ENCODE measurements at places on chromosomes 5 and 9.

- DNase-seq, result no peak
Measured at GRCh38 chr9:126628969-126629674, 15.4 kb downstream of the LMX1B start.

DNA sequence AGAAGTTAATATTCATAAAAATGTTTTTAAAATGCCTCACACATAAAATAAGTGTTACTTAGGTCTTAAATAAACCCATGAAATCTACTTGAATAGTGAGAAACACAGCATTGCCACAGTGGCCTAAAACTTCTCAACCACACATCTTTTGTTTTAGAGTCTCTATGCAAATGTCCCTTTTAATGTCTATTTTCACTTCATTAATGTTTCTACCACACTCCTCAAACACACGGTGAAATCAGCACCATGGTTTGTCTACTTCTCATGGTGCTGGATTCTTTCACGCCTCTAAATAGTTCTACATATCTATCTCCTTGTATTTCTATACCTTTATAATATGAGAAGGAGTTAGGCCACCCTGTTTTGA is 111.2 kb downstream of the EDIL3 start:
- DNase-seq, result no peak

- peak; percentile 56 for DNase-seq
Measured at GRCh38 chr5:159883522-159883950, 32.7 kb upstream of the ADRA1B start.

DNA sequence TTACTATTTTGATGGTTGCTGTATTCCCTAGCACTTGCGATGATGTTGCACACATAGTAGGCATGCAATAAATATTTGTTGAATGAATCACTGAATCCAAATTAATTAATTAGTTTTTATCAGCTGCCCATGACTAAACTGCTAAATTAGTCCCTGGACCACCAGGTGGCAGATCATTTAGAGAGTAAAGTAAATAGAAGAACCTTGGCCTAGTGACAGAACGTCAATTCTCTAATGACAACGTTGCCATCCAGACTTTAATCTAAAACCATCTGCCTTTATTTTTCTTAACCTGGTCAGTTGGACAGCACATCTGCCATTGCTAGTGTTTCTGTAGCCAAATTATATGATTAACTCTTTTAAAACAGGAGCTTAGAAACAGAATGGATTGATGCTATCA is 457.5 kb downstream of the KIF4B start:
- DNase-seq, result no peak

DNA sequence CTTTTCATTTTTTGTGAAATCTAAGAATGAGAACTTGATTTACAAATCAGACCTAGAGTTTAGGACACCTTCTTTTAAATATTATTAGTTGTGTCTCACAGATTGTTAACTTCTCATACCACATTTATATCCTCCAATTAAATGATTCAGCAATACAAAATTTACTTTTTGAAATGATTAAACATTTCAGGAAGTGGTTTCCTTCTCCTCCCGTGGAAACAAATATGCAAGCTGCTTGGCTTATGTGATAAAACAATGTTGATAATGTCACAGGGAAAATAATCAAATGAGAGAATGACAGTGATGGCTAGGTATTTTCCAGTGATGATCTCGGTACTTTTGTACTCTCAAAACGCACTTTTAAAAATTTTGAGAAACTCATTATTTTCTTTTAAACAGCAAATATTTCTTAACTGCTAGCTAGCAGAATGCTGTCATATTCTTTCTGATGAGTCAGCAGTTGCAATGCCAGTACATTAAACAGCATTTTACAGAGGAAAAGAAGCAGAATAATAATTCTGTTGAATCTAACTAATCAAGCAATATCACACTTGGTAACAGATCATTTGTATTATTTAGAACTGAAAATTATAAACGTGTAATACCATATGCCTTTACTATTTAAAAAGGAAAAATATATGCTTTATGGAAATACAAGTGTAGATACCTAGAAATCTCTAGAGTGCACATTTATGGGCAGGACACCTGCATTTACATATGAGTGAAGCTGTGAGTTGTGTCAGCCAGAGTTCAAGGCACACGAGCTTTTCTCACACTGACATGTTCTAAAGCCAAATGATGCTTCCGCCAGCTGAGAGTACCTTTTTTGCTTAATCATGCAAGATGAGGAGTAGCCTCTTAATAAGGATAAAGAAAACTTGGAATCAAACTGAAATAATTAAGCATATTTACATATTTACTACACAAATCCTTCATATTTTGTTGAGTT is 53.6 kb upstream of the CDH18 start:
- no peak for DNase-seq

DNA sequence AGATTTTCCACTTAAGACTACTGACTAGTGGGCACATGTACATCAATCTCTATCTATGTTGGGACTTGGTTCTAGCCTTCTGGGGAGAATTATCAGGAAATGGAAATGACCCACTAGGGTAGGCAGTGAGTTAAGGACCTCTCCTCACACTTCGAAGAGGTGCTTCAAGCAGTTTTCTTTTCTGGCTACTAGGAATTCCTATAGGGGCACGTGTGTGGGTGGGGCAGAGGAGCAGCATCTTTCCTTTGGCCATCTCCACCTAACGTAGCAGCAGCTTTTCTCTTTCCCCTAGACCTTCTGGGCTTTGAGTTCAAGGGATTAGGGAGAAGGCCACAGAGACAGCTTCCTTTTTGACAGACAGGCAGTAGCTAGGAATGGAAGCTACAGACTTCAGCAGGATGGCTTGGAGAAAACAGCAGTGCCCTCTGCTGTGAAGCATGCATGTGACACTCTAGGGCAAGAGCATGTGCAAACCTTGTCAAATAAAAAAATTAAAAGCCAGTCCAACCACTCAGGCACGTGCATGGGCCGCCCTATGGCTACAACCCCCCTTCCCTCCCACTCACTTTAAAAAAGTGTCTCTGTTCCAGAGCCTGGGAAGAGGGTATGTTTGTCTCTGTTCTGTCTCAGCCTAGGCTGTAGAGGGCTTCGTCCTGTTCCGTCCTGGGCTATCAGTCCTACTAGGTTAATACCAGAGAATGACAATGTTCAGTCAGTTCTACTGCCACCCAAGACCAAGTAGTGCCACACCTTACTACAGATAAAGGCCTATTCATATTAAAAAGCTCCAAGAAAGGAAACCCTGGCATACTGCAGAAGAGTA is 8.7 kb upstream of the GFRA3 start:
- peak; percentile 58 for DNase-seq

- DNase-seq, result no peak
Measured at GRCh38 chr5:33129309-33129708, 311.5 kb upstream of the TARS1 start.

GRCh38 chr5:143402553-143403333 is 743 bp downstream of the NR3C1 start:
- DNase-seq, result peak; percentile 56

GRCh38 chr5:160169326-160169725 is 50.1 kb upstream of the PWWP2A start:
- peak; percentile 91 for DNase-seq

DNA sequence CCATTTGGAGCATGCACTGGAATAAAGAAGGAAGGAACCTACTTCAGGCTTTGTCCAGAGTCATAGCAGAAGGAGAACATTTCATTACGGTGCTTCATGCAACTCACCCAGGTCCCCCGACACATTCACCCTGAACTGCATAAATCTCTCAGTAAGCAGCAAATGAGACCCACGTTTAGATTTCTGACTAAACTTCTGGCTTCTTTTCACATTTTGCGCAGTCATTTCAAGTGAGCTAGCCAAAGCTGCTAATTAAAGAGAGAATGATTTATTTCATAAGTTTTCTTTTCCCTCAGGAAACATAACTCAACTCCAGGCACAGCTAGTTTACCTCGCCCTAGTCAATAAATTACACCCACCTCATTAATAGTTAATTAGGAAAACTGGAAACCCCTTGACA is 88.6 kb upstream of the GAS1 start:
- DNase-seq, result no peak

- DNase-seq, result peak; percentile 65
Measured at GRCh38 chr5:136814619-136815378, 449.5 kb upstream of the TRPC7 start.

- no peak for DNase-seq
Measured at GRCh38 chr5:82952326-82952725, 124.9 kb downstream of the TMEM167A start.

DNA sequence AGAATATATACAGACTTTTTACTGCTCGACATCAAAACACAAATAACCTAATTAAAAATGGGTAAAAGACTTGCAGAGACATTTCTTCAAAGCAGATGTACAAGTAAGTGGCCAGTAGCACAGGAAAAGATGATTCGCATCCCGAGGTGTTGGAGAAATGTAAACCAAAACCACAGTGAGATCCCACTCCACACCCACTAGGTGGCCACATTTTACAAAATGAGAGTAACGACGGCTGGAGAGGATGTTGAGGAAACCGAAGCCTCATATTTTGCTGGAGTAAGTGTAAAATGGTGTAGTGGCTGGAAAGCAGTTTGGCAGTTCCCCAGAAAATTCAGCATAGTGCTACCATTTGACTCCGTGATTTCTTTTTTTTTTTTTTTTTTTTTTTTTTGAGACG is 21.3 kb upstream of the GBGT1 start:
- DNase-seq, result peak; percentile 66

DNA sequence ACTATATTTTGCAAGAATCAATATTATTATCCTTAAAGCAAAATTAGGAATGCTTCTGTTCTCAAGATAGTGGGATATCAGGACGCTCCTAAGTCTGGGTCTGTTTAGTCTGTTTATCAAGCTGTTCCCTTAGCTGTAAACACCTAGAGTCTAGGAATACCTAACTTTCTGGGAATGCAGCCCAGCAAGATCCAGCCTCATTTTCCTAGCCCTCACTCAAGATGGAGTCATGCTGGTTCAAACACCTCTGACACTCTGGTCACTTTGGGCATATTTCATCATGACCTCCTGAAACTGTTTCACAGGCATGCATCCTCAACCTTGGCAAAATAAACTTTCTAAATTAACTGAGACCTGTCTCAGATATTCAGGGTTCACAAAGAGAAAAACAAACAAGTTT is 14.4 kb upstream of the MRPS30 start:
- no peak for DNase-seq

DNA sequence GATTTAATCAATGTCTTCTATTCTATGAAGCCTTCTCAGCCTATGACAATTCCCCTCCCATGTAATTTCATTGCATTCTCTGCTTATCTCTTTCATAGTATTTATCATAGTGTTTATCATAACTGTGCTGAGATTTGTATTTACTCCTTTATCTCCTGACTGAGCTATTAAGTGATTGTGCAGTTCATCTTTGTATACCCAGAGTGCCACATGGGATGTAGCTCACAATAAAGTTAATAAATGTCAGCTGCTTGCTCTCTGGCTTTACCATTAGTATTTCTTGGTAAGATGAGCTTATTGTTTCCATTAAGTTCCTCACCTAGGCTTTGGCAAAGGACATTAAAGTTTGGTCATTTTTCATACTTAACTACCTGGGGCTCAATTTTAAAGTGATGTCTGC is 275.1 kb upstream of the MPDZ start:
- DNase-seq, result no peak

GRCh38 chr5:147918899-147919298 is 12.6 kb upstream of the C5orf46 start:
- no peak for DNase-seq

DNA sequence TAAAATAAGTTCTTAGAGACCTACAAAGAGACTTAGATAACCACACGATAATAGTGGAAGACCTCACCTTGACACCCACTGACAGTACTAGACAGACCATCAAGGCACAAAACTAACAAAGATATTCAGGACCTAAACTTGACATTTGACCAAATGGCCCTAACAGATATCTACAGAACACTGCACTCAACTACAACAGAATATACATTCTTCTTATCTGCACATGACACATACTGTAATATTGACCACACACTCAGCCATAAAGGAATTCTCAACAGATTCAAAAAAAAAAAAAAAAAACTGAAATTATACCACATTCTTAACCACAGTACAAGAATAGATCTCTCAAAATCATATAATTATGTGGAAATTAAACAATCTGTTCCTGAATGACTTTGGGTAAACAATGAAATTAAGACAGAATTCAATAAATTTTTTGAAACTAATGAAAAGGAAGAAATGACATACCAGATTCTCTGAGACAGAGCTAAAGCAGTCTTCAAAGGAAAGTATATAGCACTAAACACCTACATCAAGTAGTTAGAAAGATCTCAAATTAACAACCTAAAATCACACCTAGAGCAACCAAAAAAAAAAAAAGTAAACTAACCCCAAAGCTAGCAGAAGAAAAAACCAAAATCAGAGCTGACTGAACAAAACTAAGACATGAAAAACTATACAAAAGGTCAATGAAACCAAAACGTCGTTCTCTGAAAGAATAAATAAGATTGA is 362.3 kb upstream of the POU5F2 start:
- no peak for DNase-seq

DNA sequence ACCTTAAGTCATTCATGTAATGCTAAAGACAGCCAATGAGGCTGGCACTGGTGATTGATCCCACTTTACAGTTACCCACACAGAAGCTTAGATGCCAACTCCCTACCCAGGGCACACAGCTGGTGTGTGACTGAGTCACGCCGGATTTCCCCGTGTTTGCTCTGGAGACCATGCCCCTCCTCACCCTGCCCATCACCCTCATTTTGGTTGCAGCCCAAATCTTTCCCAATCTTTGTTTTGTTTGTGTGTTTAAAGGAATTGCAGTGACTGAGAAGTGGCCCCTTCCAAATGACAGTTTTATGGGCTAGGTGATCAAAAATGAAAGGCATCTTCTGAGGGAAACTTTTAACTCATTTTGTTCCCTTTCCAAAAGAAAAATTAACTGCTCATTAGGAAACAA is 10.9 kb downstream of the FBXL7 start:
- DNase-seq, result no peak

DNA sequence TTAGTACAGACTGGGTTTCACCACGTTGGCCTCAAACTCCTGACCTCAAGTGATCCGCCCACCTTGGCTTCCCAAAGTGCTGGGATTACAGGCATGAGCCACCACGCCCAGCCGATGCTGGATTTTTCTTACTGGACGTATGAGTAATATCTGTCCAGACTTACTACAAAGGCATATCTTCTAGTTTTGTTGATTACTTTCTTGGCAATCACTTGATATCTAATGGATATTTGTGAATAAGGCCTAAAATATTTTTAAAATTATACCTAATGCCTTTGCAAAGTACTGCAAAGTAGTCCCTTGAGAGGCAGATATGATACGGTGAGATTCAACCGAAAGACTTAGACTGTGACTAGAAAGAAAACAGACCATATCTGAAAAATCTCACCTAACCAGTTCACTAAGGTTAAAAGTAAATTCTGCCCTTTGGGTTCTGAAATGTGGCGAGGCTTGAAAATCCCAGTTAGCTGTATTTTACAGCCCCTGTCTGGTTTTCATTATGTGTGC is 152.1 kb downstream of the GNAQ start:
- peak; percentile 22 for DNase-seq

DNA sequence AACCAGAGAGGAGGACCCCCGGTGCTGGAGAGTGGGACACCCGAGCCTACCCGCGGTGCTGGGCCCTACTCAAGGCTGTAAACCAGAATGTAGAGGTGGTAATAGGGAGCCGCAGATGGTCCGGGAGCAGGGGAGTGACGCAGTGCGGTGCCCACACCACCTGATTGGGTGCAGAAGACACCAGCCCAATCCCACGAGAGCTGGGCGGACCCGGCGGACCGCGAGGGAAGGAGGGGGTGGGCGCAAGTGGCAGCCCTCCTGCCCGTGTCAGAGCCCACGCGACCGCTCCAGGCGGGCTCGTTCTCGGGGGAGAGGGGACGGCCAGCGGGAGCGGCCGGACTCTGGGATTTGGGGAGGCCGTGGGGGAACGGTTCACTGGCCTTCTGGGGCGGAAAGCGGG is 71.2 kb downstream of the C9orf50 start:
- DNase-seq, result peak; percentile 74

- no peak for DNase-seq
Measured at GRCh38 chr5:102853680-102854079, 98.6 kb downstream of the PAM start.

- DNase-seq, result peak; percentile 48
Measured at GRCh38 chr5:55691265-55692105, 20.6 kb downstream of the SLC38A9 start.

All from cardiac muscle cell (in vitro differentiated cells and primary cell).